Midbrain (tissue), 1 donor: ENCODE measurements at places on chromosomes 3 and 15.

DNA sequence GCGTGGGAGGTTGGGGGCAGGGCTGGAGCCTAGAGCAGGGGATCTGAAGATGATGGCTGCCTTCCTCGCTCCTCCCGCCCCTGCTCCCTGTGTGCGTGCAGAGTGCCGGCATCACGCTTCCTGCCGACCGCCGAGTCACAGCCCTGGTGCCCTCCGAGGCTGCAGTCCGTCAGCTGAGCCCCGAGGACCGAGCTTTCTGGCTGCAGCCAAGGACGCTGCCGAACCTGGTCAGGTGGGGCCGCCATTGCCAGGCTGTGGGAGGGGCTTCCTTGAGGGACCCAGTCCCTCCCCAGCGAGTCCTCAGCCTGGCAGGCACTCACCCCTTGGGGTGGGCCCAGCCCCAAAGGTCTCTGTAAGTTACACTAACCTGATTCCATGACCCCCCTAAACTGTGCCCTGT is 17.6 kb downstream of the STAB1 start:
- no peak for DNase-seq

DNA sequence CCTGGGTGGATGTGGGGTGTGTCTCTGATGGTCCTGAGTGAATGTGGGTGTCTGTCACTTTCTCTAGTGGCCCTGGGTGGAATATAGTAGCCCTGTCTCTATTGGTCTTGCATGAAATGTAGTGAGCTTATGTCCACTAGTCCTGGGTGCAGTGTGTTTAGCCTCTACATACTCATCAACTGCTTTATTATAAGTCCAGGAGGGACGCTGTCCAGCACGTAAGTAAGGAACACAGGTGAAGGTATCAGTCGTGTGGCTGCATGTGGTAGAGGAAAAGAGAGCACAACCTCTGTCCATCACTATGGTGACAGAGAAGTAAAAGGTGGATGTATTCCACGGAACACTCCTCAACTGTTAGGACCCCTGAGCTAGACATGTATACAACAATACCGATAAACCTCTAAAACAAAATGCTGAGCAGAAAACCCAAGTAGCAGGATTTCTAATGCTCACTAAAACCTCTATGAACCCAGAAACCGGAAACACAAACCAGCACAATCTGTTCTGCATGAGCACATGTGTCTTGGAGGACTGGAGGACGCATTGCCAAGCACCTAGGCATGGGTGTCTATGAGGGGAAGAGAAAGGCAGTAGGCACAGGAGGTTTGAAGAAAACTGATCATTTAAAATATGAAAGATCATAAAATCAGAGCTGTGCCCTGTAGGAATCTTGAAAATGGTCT is 11.0 kb downstream of the LTF start:
- no peak for DNase-seq

GRCh38 chr15:72302955-72303354 is 17.0 kb downstream of the CELF6 start:
- no peak for DNase-seq

GRCh38 chr3:144809380-144809779 is 837.8 kb downstream of the DIPK2A start:
- no peak for DNase-seq

- no peak for DNase-seq
Observed at GRCh38 chr15:98723195-98723594, 74.9 kb downstream of the IGF1R start.

DNA sequence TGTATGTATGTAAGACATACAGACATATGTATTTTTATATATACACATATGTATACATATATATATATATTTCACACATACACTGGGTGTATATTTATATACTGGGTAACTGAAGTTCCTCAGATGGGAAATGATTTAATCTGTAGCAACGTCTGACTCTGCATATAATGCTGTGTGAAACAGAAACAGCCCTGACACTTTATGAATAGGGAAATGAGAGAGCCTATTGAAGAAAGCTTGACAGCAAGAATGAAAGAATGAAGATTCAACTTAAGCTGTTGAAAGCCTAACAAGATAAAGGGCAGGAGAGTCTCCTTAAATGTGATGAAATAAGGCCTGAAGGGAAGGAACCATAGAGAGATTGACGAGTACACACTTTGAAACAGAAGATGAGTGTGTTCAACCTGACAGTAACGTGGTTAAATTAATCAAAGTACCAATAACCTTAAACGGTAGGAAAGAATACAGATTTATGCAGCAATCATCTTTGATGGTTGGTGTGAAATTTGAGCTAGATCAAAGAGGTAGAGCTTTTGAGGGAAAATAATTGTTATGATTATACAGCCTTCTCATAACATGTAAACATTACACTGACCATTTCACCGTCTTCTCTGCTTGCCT is 169.9 kb downstream of the MECOM start:
- no peak for DNase-seq

- no peak for DNase-seq
Observed at GRCh38 chr3:172321035-172321434, 127.2 kb downstream of the GHSR start.

DNA sequence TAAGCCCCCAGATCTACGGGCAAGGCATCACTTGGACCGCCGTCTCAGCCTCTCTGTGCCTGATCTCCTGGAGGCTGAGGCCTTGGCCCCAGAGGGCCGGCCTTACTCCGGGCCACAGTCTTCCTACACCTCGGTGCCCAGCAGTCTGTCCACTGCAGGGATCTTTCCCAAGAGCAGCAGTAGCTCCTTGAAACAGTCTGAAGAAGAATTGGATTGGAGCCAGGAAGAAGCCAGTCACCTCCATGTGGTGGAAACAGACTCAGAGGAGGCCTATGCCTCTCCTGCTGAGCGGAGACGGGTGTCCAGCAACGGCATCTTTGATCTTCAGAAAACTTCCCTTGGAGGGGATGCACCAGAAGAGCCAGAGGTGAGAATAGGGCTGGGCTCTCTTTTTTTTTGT is 67.0 kb downstream of the MCTP2 start:
- DNase-seq, result no peak

GRCh38 chr3:57434041-57434440 is 110.1 kb downstream of the DNAH12 start:
- no peak for DNase-seq

DNA sequence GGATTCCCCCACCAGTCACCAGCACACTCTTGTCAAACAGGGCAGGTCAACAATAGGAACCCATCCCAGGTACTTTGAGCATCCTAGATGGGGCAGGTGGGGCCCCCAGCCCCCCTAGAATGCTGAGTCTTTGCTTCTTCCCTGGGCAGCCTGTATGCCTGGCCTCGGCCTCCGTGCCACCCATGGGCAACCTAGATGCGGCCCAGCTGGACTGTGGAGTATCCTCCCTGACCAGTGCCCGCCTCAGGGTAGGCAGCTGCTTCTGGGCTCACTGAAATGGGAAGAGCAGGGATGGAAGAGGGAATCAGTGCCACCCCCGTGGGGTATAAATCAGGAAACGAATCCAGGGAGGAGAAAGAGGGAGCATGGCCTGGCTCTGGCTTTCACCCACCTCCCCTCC is 10.9 kb downstream of the DNAH1 start:
- no peak for DNase-seq

DNA sequence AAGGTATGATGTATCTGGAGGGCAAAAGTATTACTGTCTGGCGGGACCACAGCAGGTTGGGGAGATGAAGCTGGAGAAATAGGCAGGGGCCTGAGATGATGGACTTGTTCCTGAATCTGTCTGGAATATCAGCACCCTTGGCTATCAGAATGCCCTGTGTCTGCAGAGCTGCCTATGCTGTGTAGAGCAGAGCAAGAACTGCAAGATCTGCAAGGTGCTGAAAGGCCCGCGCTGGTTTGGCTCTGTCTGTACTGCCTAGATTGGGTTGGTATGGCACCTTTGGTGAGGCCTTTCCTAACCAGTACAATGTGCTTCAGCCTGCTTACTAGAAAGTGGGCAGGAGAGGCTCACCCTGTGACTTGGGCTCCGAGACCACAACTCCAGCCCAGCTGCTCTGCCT is 96.8 kb downstream of the WDR76 start:
- no peak for DNase-seq

DNA sequence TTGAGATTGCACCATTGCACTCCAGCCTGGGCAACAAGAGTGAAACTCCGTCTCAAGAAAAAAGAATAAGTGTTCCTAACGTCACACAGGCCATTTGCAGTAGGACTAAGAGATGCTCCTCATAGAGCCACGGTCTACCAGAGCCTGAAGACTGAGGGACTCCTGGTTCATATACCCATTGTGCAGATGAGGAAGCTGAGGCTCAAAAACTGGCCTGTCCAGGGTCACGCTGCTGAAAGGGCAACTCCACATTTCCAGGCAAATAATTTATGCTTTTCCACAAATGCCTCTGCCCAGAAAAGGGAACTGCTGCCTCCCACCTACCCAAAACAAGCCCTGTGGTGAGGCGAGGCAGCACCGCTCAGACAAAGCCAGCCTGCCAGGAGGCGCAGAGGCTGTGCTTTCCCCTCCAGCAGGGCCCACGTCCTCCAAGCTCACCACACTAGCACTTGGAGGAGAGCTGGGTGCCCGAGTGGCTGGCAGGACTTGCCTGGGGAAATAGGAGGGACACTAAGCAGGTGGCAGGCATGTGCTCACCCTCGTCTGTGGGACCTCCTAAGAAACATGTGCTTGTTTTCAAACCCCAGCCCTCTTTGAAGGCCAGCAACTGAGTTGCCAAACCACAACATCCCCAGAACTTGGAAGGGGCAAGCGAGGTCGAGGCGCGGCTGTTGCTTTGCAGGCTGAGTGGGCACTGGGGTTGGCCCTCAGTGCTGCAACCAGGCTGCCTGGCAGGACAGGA is 195.6 kb downstream of the XXYLT1 start:
- DNase-seq, result no peak

DNA sequence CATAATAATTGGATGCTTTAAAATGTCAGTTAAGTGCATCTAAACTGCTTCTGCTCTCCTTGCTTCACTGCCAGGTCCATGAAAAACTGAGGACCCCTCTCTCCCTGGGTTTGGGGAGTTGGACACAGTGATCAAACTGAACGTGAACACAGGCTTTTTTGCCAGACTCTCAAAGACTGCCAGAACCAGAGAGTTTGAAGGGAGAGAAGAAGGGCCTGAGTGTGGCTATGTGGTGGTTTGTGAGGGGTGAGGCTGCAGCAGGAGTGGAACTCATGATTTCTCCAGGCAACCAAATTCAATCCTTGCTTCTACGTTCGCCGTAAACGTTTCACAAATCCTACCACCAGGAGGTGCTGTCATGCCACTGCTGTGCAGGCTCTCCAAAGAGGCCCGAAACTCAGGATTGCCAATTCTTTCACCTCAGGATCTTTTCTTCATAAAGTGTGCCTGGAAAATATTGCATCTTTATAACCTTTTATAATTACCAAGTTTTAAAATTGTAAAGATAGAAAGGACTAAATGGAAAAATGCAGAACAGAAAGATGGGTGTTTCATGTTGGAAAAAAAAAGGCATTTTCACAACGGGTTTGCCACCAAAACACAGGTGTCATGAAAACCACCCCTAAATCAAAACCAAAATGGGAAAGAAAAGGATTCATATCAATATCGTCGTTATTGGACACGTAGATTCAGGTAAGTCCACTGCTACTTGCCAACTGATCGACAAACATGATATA is 19.7 kb downstream of the TM4SF4 start:
- DNase-seq, result peak; percentile 55

GRCh38 chr3:50205413-50206276 is 574 bp downstream of the SLC38A3 start:
- DNase-seq, result peak; percentile 56

DNA sequence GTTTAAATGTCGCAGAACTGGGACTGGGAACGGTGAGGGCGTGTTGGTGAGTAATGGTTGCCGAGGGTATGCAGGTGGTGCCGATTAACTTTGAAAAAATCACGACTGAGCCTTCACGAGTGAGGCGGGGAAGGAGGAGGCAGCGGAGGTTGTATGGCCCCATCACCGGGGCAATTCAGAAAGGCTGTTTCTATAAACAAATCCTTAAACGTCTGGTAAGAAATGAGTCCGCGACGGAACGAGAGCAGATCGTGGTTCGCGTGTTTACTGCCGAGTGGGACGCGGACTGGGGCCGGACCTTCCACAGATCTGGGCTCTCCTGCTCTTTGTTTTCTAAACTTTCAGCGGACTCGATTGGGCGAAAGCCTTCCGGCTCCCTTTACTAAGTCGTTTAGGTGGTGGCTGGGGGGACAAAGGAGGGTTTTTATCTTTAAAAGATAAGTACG is 2.7 kb downstream of the IGF1R start:
- DNase-seq, result no peak

- peak; percentile 40 for DNase-seq
Observed at GRCh38 chr15:42059661-42060476, 34.5 kb downstream of the PLA2G4D start.

- no peak for DNase-seq
Observed at GRCh38 chr3:132553826-132554225, 43.2 kb upstream of the ACKR4 start.

DNA sequence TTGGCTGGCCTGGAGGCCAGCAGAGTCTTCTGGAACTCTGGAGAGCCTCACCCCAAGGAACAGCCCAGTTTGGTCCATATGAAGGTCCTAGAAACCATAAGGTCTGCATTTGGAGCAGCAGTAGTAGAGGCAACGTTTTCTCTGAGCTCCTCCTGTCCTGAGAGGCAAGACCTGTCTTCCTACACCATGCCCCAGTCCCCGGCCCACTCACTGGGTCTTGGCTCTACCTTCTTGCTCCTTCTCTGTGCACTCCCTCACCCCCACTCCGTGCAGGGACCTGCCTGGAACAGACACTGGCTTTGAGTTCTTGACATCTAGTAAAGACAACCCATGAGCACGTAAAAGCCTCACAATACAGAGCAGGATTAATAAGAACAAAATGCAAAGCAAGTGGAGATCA is 76.6 kb downstream of the CHRD start:
- DNase-seq, result no peak

DNA sequence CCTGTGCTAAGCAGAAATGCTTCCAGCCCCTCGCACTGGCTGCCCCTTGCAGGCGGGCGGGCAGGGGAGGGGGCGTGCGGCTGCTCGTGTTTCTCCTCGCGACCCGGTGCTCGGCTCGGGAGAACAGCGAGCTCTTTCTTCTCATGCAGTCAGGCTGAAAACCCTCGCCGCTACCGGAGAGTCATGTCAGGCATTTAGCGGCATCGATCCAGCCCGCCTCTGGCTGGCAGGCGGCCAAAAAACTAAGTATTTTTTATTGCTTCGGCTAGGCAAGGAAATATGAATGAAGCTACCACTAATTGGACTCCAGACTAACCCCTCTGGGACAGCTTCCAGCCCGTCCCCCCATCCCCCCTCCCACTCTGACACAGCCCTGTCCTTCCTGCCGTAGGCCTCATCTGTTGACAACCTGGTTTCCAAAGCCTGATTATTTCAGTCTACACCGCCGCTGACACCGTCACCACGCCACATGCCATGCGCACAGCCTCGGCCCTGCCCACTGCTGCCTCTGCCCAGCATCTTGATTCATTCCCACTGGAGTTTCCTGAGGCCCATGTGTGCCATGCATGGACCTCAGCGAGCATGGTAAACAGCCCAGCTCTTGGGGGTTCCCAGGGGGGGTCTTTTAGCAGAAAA is 35.3 kb downstream of the TLE3 start:
- peak; percentile 87 for DNase-seq
